NCI-H2171 (cell line): ENCODE measurements at places on chromosomes 6 and 20.

DNA sequence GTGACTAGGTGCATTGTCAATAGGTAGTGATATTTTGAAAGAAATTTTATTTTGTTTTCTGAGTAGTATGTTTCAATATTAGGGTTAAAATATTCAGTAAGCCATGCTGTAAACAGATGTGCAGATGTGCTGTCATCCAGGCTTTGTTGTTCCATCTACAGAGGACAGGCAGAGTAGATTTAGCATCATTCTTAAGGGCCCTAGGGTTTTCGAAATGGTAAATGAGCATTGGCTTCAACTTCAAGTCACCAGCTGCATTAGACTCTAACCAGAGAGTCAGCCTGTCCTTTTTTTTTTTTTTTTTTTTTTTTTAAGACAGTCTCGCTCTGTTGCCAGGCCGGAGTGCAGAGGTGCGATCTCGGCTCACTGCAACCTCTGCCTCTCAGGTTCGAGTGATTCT lies 27.1 kb upstream of the BACH2 start:
- DNase-seq: no peak

GRCh38 chr20:45725134-45725533 lies 3.0 kb downstream of the SPINT4 start:
- no peak for DNase-seq

GRCh38 chr6:11632795-11633511 lies 95.4 kb downstream of the TMEM170B start:
- no peak for DNase-seq

DNA sequence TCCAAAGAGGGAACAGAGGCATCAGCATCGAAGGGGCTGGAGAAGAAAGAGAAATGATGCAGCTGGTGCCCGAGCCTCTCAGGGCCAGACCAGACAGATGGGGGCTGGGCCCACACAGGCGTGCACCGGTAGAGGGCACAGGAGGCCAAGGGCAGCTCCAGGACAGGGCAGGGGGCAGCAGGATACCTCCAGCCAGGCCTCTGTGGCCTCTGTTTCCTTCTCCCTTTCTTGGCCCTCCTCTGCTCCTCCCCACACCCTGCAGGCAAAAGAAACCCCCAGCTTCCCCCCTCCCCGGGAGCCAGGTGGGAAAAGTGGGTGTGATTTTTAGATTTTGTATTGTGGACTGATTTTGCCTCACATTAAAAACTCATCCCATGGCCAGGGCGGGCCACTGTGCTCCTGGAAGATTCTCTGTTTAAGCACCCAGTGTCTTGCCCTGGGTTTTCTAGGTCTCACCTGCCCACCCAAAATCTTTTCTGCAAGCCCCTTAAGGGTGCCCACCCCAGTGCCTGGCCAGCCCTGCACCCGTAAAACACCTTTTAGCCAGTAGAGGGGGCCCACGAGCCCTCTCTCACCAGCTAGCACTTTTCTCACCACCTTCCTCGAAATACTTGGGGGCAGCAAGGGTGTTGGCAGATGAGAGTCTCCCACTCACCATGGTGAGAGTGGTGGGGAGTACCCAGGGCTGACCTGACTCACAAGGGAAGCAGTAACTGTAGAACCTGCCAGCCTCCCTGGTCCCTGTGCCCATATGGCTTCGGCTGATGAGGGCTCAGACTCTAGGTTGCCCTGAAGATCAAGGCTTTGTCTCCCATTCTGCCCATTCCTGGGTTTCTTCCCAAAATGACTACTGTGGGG lies 35.7 kb upstream of the ID1 start:
- DNase-seq: peak; percentile 48

- DNase-seq: no peak
These were observed 38.8 kb downstream of the ZFAND3 start for GRCh38 chr6:37858363-37858762.

GRCh38 chr20:15143478-15143877 lies 806.1 kb upstream of the FLRT3 start:
- no peak for DNase-seq

GRCh38 chr6:157964100-157964499 lies 17.6 kb upstream of the SYNJ2 start:
- no peak for DNase-seq

DNA sequence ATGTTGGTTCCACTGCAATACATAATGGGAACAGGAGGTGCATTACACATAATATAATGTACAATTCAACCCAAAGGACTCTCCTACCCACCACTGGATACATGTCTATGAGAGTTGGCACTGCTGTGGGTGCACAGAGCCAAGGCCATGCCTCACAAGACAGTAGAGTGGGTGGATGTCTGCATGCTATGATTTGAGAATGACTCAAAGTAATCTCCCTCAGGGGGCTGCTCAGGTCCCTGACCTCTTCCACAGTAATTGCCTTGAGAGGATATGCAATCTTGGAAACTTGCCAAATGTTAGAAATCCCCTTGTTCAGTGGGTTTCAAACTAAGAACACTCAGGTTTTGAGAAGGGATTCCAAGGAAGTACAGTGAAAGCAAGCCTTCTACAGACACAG lies 79.0 kb downstream of the ANKEF1 start:
- no peak for DNase-seq

DNA sequence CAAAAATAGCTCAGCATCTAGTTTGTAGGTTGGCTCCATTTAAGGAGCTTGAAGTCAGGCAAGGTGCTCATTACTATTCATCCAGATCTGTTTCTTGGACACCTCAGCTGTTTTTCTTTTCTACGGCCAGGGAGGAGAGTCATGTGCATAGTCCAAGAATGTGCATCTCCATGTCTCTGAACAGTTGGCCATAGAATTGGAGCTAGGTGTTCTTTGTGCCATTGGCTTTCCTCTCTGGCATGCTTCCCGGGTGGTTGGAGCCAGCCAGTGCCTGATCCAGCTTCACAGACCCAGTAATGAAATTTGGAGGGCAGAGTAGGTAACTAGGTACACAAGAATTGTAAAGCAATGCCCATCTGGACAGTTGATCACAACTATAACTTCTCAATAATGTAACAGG lies 21.6 kb downstream of the EYA4 start:
- DNase-seq: no peak

- no peak for DNase-seq
These were observed 59.2 kb downstream of the SYNJ2 start for GRCh38 chr6:158040804-158041347.

DNA sequence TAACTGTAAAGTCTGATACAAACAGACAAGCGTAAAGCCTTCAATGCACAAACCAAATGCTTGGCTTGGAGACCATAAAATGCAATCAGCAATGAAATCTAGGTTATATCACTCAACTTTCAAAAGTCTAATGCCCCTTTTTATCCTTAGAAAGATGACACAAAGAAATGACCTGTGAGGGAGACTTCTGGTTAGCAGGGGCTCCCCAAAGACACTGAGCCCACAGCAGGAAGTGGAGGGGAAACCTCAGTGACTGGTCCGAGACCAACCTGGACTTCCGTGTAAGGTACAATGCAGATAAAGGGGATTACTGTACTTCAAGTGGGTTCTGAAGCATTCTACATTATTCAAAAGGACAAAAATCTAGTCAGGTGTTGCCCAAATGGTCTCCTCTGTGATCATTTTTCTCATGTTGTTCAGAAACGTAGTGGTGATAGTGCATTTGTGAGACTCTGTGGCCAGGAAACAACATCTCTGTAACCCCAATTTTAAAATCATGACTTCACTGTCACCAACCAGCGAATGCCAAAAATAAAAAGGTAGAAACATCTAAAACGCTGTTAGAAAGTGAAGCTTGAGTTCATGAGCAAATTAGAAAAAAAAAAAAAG lies 88.2 kb downstream of the HIVEP2 start:
- no peak for DNase-seq

GRCh38 chr6:111813237-111813636 lies 60.0 kb downstream of the FYN start:
- no peak for DNase-seq

DNA sequence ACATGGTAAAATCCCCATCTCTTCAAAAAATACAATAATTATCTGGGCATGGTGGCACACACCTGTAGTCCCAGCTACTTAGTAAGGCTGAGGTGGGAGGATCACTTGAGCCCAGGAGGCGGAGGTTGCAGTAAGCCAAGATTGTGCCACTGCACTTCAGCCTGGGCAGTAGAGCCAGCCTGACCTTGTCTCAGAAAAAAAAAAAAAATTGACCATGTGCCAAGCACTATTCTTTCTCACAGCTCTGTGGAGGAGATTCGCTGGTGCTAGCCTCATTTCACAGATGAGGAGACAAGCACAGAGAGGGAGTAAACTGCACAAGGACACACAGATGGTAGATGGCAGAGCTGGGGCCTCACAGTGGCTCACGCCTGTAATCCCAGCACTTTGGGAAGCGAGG lies 131.8 kb upstream of the JARID2 start:
- DNase-seq: no peak

GRCh38 chr6:160328447-160328846 lies 19.7 kb upstream of the SLC22A3 start:
- DNase-seq: no peak

- no peak for DNase-seq
These were observed 73.6 kb upstream of the RNF146 start for GRCh38 chr6:127192911-127193541.

DNA sequence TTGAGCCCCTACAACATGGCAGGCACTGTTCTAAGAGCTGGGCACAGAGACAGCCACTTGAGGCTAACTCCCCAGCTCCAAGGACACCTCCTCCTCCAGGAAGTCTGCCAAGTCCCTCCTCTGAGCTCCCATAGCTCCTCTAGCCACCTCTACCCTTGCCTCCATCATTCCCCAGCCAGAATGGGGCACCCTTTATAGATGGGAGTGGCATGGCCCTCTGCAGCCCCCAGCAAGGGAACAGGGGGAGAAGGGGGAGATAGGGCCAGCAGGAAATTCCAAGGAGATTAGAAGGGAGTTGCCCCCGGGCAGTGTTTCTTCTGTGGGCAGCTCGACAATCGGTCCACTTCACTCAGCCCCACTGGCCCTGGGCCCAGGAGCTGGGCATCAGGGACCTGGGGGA lies 19.7 kb upstream of the TLDC2 start:
- DNase-seq: no peak

DNA sequence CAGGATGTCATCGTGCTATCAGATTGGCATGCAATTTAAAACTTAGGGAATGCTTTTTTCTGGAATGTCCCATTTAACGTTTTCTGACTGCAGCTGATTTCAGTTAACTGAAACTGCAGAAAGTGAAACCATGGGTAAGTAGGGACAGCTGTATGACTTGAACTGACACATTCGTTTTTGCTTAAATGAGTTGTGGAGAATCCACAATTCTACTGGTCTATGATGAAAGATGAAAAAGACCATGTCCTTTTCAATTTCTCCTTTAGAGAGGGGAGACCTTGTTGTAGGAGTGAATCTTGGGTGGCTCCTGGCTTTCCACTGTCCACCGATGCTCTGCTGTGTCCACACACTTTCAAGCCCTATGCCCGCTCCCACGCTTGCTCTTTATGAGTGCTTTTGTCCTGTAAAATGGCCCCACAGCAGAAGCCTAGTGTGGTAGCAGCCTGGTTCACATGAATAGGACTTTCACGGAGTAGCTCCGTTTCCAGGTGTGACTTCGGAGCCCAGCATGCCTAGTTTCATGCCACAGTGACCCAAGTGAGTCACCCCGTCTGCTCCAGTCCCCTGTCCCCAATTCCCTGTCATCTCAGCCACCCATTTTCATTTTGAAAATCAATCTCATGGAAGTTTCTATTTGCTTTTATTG lies 21.9 kb downstream of the DYNLT1 start:
- DNase-seq: no peak

GRCh38 chr6:141700819-141701218 lies 431.9 kb upstream of the GJE1 start:
- DNase-seq: no peak

DNA sequence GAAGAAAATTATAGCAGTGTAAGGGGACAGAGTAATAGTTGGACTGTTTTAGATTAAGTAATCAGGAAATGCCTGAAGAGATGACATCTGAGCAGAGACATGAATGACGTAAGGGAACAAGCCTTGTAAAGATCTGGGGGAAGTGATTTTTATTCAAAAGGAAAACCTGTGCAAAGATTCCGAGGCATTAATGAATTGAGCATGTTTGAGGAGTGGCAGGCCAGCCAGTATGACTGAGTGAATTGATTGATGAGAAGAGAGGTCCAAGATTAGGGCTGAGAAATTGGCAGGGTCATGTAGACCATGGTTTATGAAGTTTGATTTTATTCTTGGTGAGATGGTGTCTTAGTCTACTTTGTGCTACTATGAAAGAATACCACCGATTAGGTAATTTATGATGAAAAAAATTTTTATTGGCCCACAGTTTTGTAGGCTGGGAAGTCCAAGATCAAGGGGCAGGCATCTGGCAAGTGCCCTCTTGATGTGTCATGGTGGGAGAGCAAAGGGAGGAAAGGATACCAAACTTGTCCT lies 95.1 kb downstream of the LIN28B start:
- DNase-seq: no peak

DNA sequence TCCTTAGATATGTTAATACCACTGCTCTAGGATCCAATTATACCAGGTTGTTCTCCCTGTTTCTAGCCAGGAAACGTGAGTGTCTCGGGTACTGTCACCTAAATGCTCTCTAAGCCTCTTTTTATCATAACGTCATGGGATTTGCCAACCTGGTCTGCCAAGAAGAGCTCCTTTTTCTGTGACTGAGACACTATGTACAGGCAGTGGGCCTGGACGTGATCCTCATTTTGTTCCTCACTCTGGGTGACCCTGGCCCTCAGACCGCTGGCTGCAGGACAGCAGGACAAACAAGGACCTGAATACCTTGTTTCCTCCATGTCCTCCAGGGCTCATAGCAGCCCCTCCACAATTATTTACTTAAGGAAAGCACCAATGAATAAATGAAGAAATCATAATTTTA lies 69.1 kb downstream of the CD164 start:
- no peak for DNase-seq

- no peak for DNase-seq
These were observed 79.8 kb upstream of the KIF25 start for GRCh38 chr6:167917551-167918154.

DNA sequence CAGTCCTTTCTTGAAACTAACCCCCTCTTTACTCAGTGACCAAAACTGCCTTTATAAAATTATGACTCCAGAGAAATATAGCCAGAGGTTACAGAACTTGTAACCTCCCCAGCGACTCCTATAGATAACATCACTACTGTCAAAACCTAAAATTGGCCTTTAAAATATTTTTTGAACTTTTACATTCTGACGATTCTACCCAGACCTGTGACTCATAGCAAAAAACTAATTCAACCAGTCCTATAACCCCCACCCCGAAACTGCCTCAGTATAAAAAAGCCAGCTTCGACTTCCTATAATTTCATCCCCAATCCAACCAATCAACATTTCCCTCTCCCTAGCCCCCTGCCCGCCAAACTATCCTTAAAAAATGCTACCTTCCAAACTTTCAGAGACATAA lies 13.9 kb downstream of the JPH2 start:
- DNase-seq: no peak
